ENCODE measurements at places on chromosomes 3 and 15.

DNA sequence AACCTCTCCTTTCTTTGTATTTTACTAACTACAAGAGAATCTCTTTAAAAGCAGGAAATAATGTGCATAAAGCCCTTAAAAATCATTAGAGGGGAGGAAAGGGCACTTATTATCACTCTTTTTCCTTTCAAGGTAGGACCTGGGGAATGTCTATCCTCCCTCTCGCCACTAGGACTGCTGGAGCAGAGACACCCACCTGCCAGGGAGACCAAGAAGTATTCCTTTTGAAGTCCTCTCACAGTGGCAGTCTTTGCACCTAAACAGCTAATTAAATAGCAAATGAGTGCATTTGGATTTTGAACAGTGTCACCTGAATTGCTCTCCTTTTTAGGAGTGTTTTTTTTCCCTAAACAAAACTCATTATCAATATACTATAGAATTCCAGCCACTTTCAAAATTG lies 874.1 kb downstream of the ZPLD1 start:
- H3K27ac ChIP-seq, result no peak overlapping the region
- H3K36me3 ChIP-seq, result no peaks in the 10 kb centered on the region
- no peaks in the 10 kb centered on the region for H3K4me1 ChIP-seq
- H3K27me3 ChIP-seq, result no peaks in the 10 kb centered on the region
- H3K4me3 ChIP-seq, result no peak overlapping the region
- no peak for DNase-seq

- peaks cover 2% of the 10 kb centered on the region for H3K36me3 ChIP-seq
- no peaks in the 10 kb centered on the region for H3K27me3 ChIP-seq
- DNase-seq, result no peak
These were observed 212.5 kb upstream of the UBE2E1 start for GRCh38 chr3:23592961-23593931.

GRCh38 chr3:148861277-148861869 lies 3.7 kb upstream of the CPA3 start:
- no peak overlapping the region for H3K27ac ChIP-seq
- DNase-seq, result no peak
- no peaks in the 10 kb centered on the region for H3K4me1 ChIP-seq
- no peaks in the 10 kb centered on the region for H3K36me3 ChIP-seq

GRCh38 chr3:21962456-21962855 lies 211.4 kb upstream of the ZNF385D start:
- no peaks in the 10 kb centered on the region for H3K36me3 ChIP-seq
- H3K27ac ChIP-seq, result no peak overlapping the region
- no peak for DNase-seq
- no peaks in the 10 kb centered on the region for H3K4me1 ChIP-seq
- no peak overlapping the region for H3K4me3 ChIP-seq
- no peaks in the 10 kb centered on the region for H3K27me3 ChIP-seq

DNA sequence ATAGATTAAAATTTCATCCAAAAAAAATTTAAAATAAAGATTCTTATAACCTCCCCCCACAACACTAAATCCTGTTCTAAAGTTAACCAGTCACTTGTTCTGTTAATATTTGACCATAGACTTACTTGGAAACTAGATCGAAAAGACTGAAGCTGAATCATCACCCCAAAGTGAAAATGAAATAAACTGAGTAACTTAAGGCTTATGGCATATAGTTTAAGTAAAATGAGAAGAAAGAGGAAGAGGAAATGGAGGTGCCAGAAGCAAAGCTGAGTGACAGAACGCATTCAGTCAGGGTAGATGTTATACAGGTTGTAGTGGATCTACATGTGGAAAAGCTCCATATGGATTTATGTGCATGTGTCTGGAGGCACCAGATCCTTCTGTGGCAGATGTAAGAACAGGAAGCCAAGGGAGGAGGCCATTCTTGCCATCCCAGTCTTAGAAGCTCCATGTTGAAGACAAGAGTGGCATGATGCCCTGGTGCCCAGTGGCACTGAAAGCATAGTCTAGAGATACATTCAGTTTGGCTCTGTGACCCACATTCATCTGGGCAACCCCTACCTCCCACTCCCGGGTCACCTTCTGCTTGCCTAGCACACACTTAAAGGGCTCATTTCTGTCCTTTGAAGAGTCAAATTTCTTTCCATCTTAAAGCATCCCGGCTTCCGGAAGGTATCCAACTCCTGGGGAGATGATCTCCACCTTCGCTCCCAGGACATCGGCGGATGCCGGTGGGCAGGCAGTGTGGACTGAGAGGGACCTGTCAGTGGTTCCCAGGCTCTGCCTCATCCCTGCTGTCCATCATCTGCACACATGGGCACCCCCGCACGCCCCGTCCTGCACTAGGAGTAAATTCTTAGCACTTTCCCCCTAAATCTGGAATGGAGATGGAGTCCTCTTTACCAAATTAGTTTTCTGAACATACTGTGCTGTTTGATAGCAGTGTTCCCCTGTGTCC lies 90.8 kb downstream of the NEO1 start:
- peaks cover 5% of the 10 kb centered on the region for H3K36me3 ChIP-seq
- H3K27me3 ChIP-seq, result peaks cover 8% of the 10 kb centered on the region
- peaks cover 7% of the 10 kb centered on the region for H3K4me1 ChIP-seq

- H3K36me3 ChIP-seq, result no peaks in the 10 kb centered on the region
- no peaks in the 10 kb centered on the region for H3K4me1 ChIP-seq
- H3K27ac ChIP-seq, result no peak overlapping the region
- H3K27me3 ChIP-seq, result peaks cover 3% of the 10 kb centered on the region
- no peak for DNase-seq
These were observed 617.5 kb upstream of the NECTIN3 start for GRCh38 chr3:110454066-110454465.

DNA sequence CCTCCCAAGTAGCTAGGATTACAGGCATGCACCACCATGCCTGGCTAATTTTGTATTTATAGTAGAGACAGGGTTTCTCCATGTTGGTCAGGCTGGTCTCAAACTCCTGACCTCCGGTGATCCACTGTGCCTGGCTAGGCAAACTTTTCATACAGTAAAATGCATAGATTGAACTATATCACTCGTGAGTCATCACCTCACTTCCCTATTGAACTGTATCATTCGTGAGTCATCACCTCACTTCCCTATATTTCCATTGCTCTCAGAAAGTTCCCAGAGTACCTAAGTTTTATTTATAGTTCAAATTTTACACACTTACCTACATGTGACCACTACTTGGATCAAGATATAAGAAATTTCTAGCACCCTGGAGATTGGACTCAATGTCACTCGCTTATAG lies 73.6 kb upstream of the ACAD9 start:
- peaks cover 24% of the 10 kb centered on the region for H3K36me3 ChIP-seq
- H3K27ac ChIP-seq, result peak overlapping the region; percentile 88
- DNase-seq, result no peak
- no peak overlapping the region for H3K4me3 ChIP-seq

DNA sequence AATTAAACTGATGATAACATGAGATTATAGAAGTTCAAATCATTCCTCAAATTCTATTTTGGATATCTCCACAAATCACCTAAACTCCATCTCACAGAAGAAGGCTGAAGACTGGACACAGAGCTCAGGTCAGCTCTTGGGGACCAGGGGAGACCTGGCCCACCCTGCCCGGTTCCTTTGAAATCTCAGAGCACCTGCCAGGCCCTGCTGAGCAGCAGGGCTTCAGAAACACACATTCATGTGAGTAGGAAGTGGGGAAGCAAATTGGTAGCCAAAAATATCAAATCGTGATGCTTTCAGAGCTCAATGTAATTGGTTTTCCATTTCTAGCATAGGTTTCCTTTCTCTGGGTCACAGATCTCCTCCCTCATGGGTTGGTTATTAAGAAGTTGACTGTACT lies 76.2 kb downstream of the OCA2 start:
- no peaks in the 10 kb centered on the region for H3K27me3 ChIP-seq
- no peak overlapping the region for H3K27ac ChIP-seq
- no peak for DNase-seq
- no peaks in the 10 kb centered on the region for H3K4me1 ChIP-seq
- no peaks in the 10 kb centered on the region for H3K36me3 ChIP-seq

DNA sequence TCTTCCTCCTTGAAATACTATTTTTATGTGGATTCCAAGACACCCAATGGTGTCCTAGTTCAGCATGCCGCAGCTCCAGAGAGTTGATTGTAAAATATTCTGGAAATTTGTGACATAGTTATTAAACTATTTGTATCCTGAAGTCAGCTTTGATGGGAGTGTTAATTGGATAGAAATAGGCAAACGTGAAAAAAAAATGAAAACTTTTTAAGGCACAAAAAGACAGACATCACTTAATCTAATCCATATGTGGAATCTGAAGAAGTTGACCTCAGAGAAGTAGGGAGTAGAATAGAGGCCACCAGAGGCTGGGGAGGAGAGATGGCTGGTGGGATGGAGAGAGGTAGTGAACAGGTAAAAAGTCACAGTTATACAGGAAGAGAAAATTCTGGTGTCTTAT lies 704.2 kb downstream of the ROBO1 start:
- no peak overlapping the region for H3K27ac ChIP-seq
- H3K4me1 ChIP-seq, result no peaks in the 10 kb centered on the region
- H3K27me3 ChIP-seq, result no peaks in the 10 kb centered on the region
- no peak for DNase-seq
- no peaks in the 10 kb centered on the region for H3K36me3 ChIP-seq
- H3K4me3 ChIP-seq, result no peak overlapping the region

DNA sequence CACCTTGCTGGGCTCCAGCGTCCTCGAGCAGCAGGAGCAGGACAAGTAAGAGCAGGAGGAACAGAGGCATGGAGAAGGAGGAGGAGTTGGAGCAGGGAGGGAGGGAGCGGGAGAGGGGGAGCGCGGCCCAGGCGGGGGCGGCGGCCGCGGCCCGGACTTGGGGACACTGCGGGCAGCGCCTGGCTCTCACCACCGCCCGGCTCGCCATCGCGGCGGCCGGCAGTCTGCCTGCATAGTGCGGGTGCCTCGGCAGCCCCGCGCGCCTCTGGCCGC lies 440 bp downstream of the DCBLD2 start:
- peak overlapping the region; percentile 39 for H3K27ac ChIP-seq
- DNase-seq, result no peak
- H3K27me3 ChIP-seq, result peaks cover 26% of the 10 kb centered on the region
- peaks cover 9% of the 10 kb centered on the region for H3K4me1 ChIP-seq
- H3K4me3 ChIP-seq, result peak overlapping the region; percentile 90

GRCh38 chr3:59069838-59070237 lies 20.0 kb upstream of the CFAP20DC start:
- H3K4me1 ChIP-seq, result peaks cover 10% of the 10 kb centered on the region
- H3K36me3 ChIP-seq, result no peaks in the 10 kb centered on the region
- H3K4me3 ChIP-seq, result no peak overlapping the region

DNA sequence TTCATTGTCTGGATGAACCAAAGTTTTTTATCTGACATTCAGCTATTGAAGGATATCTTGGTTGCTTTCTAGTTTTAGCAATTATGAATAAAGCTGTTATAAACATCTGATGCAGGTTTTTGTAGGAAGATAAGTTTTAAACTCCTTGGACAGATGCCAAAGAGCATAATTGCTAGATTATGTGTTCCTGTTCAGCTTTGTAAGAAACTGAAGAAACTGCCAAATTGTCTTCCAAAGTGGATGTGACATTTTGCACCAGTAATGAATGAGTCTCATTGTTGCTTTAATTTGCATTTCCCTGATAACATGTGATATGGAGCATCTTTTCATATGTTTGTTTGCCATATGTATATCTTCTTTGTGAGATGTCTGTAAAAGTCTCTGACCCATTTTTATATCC lies 239.9 kb upstream of the TTC14 start:
- no peak for DNase-seq
- H3K36me3 ChIP-seq, result no peaks in the 10 kb centered on the region
- no peaks in the 10 kb centered on the region for H3K27me3 ChIP-seq
- H3K4me1 ChIP-seq, result no peaks in the 10 kb centered on the region
- no peak overlapping the region for H3K4me3 ChIP-seq

DNA sequence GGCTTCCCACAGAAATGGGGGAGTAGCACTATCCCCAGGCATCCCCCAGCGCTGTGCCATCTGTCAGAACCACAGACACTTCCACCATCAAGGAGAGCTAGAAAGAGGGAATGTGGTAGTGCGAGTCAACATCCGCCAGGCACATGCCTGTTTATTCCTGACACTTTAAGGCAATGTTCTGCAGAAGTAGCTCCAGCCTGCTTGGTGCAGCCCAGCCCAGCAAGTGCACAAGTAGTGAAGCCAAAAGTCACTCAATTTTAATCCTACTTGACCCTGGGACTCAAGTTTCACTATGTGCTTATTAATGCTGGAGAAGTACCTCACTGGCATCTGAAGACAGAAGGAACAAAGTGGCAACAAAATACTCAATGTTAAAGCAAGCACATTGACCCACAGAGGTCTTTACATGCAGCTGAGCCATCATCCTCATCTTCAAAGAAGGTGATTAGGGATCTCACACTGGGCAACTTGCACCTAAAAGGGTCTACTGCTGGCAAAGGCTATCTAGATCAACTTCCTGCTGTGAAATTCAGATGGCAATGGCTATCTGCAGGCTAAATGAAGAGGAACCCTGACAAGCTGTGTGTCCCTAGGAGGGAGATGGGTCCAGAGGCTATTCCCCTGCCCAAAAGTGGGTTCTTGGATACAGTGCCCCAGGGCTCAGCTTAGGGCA lies 61.4 kb upstream of the CLDN18 start:
- DNase-seq, result no peak
- peaks cover 7% of the 10 kb centered on the region for H3K27me3 ChIP-seq
- H3K36me3 ChIP-seq, result no peaks in the 10 kb centered on the region
- H3K4me3 ChIP-seq, result no peak overlapping the region
- H3K27ac ChIP-seq, result no peak overlapping the region

DNA sequence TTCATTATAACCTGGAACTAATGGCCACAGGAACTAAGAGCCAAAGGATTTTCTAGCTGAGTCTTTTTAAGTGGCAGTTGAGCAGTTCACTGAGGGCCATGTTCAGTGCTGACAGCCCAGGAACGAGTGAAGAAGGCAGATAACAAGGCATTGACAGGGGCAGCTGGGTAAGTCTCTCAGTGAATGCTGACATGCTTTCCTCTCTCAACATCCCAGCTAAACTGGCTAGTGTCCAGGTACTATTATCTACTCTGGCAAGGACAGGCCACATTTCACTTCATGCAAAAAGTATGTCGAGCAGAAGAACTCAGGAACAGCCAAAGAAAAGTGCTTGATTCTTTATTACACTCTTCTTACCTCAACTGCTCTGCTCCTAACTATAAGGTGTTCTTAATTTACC lies 515.9 kb downstream of the NLGN1 start:
- no peaks in the 10 kb centered on the region for H3K36me3 ChIP-seq
- H3K4me3 ChIP-seq, result no peak overlapping the region
- no peak for DNase-seq
- H3K27me3 ChIP-seq, result no peaks in the 10 kb centered on the region

GRCh38 chr3:29933802-29934490 lies 653.1 kb downstream of the RBMS3 start:
- H3K27ac ChIP-seq, result no peak overlapping the region
- H3K36me3 ChIP-seq, result no peaks in the 10 kb centered on the region
- no peak for DNase-seq
- no peak overlapping the region for H3K4me3 ChIP-seq
